Dermis blood vessel endothelial cell (primary cell): ENCODE measurements at places on chromosomes 1 and 21. TPM values are rescaled to one million over a fixed set of nuclear protein-coding genes. Genes with fewer than 3 reads are reported as not detected.

DNA sequence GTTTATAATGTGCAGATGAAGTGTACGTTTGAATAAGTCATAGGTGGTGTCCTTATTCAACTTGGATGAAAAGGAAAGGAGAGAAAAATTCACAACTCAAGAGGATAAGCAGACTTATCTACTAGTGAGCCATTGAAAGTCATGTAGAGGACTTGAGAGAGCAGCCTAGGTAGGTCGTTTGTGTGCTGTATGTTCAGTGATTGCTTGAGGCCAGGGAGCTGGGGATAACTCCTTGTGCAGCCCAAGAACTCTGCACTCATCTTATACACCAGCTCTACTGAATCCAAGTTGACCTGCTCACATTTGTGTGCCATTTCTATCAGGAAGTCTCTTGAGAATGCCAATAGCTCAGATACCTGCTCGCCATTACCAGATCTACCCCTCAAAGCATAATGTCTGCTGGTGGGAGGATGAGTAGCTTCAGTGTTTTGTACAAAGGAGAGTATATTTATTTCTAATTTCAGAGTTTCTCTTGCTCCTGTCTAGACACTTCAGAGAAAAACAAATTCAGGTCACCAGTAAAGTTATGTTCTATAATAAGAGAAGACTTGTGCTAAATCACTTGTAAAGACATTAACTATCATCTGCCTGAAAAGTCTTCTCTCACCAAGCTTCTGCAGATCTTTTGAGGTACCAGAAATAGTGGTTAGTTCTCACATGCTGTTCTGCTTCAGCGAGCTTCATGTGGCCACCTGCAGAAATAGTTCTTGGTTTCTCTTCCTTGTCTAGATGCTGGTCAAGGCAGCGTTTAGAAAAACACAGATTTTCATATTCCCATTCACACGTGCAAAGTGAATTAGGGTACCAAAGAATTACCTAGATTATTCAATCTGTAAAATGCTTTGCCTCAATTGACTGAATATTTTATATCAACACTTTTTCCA, 10.8 kb downstream of the S1PR1 start:
- no peak for DNase-seq

DNA sequence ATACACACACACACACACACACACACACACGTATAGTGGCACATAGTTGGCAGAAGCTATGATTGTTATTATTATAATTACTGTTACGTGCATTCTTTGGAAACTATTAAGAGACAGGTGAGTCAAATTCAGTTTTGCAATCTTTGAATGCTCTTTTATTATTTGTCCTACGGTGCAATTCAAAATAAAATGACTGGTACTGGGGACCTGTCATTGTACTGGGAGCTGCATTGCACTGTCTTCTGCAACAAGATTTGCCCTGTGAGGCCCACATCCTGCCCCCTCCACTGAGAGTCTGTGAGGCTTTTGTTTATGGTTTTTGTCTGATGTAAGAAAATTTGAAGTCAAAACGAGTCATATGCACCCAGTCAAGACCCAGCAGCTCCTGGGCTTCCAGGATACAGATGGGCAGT, 1.9 kb downstream of the LY9 start:
- no peak for DNase-seq

DNA sequence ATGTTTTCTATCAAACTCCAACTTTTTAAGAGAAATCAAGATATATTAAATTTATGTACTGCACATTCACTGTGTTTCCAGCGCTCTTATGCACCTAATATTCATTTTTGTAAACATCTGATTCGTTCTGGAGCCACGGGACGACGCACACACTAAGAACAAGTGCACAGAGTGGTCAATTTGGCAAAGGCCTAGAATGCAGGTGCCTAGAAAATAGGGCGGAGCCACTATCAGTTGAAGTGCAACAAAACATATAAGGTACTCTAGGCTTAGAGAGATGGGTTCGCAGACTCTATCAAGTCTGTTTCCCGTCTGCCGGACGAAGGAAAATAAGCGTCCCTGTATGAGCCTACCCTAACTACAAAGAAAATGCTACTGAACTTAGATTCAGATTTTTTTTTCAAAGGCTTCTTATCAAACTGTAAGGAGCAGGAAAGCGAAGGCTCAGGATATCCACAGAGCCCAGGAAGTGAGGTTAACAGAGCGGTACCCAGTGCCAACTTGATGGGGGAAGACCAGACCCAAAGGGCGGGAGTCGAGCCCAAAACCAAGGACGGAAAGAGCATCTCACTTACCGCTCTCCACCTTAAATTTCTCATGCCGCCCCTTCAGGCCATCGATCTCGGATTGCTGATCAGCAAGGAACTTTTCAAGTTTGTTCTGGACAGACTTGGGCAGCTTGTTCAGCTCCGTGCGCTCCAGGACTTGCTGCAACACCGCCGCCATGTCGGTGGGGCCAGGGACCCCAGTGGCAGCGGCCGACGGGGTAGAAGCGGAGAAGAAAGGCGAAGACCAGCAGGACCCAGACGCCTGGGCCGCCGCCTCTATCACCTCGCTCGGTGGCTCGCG, 526 bp downstream of the TPR start:
- peak; percentile 60 for DNase-seq

- no peak for DNase-seq
Measured at GRCh38 chr1:33088119-33088906, 7.4 kb downstream of the AZIN2 start.

GRCh38 chr1:182709225-182709764, 24.9 kb upstream of the RGS8 start:
- DNase-seq: no peak

GRCh38 chr1:170536924-170537551, 5.1 kb downstream of the GORAB start:
- no peak for DNase-seq

- no peak for DNase-seq
Measured at GRCh38 chr1:94783342-94784189, 36.6 kb upstream of the SLC44A3 start.

GRCh38 chr1:197171531-197171930, 25.1 kb upstream of the ASPM start:
- DNase-seq: no peak

GRCh38 chr1:203217139-203217655, 12.3 kb downstream of the CHIT1 start:
- no peak for DNase-seq

- DNase-seq: no peak
Measured at GRCh38 chr1:118390955-118391354, 205.9 kb upstream of the SPAG17 start.

GRCh38 chr1:243313635-243314536, 58.0 kb downstream of the SDCCAG8 start:
- DNase-seq: no peak

GRCh38 chr1:43864111-43865045, 69.2 kb upstream of the ARTN start:
- no peak for DNase-seq

- no peak for DNase-seq
Measured at GRCh38 chr1:168127503-168127902, 9.2 kb downstream of the GPR161 start.

GRCh38 chr1:116147972-116148371, 36.8 kb downstream of the MAB21L3 start:
- DNase-seq: peak; percentile 50

DNA sequence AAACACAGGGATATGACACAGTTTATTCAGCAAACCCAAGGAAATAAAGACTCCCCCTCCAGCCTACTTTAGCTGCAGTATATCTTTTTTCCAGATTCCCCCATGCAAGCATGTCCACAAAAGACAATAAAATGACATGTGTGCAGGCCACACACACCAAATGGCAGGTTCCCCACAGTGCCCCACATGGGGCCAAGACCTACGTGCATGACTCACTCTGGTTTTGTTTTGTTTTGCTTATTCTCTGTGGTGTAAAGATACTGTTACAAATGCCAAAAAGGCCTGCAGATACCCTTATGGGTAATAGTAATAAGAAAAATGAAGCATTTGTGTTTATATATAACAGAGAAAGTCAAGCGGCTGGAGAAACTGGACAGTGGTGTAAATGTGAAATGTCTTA, 71.6 kb downstream of the RD3 start:
- DNase-seq: no peak

GRCh38 chr21:45865106-45865835, 116.3 kb upstream of the COL6A1 start:
- no peak for DNase-seq

GRCh38 chr1:185155600-185156287, 1.0 kb downstream of the TRMT1L start:
- DNase-seq: peak; percentile 42

GRCh38 chr1:155913969-155914757, 3.0 kb upstream of the RIT1 start:
- no peak for DNase-seq

RXFP4 gene
- total RNA-seq: 0.19 TPM in 1 of 2 replicates, not detected in the other

PLXNA2 gene
- total RNA-seq: 54.8 and 95.8 TPM in 2 replicates

GPA33 gene
- total RNA-seq: not detected in 2 replicates

LCE3D gene
- total RNA-seq: not detected in 2 replicates

LEFTY1 gene
- 0.19 TPM in 1 of 2 replicates, not detected in the other for total RNA-seq

HCRTR1 gene
- total RNA-seq: 1.2 and 4.6 TPM in 2 replicates

PCP4 gene
- total RNA-seq: not detected in 2 replicates
